Progenitor cell of endocrine pancreas (in vitro differentiated cells): ENCODE measurements at places on chromosomes 7 and 10.

DNA sequence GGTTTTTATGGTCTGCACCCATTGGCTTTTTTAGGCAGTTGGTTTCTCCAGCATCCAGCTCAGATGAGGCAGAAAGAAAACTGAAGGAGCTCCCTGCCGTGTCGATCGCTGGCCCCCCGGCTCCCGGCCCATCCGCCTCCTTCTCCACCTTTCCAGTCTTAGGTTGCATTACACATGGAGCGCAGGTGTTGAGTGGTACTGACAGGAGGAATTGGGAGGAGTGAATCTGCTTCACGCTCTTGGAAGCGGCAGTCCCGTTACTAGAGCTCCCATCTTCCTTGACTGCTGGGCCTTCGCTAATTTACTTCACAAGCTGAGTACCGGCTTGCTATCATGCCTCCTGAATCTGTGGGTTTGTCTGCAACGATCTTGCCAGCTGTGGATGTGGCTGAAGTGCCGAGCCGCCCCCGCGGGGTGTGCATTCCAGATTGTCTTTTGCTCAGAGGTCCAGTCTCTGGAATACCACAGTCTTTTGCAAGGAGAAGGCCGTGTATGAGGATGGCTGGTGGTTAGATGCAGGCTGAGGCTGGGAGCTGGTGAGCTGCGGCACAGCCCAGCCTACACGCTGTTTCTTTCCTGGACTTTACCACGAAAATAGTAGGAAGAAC is 17.1 kb downstream of the IQCE start:
- DNase-seq = no peak

DNA sequence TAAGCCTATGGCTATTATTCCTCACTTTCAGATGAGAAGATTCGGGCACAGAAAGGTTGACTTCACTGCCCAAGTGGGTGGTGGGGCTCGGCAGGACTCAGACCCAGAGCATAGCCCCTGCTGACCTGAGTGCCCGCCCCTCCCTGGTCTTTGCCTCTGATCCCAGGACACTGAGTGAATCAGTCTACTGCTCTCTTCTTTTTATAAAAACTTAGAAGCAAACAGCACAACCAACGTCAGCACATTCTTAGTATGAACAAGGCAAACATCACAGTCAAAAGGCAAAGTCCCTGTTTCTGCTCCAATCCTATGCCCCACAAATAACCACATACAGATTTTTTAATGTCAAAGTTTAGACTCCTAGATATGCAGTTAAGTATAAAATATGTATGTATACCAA is 237.8 kb downstream of the ZMYND11 start:
- DNase-seq = no peak

- no peak for DNase-seq
These were observed 245.7 kb downstream of the CCSER2 start for GRCh38 chr10:84574102-84574501.

- no peak for DNase-seq
These were observed 53.2 kb downstream of the GSAP start for GRCh38 chr7:77362905-77363304.

DNA sequence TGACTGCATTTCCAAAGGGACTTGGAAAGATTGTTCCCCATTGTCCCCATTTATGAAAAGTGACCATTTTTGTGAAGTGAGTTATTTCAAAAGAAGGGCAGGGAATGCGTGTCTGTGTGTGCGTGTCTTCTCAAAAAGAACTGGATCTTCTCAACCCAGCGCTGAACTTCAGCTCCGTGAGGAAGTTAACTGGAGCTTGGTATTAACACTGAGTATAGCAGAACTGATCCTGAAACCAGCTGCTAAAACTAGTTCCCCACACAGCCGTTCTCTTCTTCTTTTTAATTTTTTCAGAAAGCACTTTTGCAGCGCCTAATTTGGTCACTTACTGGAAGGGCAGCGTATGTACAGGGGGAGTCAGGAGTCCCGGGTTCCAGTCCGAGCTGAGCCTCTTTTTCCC is 45.8 kb upstream of the PLEKHA1 start:
- DNase-seq = no peak

- no peak for DNase-seq
These were observed 570.2 kb downstream of the ARL4A start for GRCh38 chr7:13257661-13258060.

- DNase-seq = no peak
These were observed 1.8 kb downstream of the RBP3 start for GRCh38 chr10:47349941-47350371.

DNA sequence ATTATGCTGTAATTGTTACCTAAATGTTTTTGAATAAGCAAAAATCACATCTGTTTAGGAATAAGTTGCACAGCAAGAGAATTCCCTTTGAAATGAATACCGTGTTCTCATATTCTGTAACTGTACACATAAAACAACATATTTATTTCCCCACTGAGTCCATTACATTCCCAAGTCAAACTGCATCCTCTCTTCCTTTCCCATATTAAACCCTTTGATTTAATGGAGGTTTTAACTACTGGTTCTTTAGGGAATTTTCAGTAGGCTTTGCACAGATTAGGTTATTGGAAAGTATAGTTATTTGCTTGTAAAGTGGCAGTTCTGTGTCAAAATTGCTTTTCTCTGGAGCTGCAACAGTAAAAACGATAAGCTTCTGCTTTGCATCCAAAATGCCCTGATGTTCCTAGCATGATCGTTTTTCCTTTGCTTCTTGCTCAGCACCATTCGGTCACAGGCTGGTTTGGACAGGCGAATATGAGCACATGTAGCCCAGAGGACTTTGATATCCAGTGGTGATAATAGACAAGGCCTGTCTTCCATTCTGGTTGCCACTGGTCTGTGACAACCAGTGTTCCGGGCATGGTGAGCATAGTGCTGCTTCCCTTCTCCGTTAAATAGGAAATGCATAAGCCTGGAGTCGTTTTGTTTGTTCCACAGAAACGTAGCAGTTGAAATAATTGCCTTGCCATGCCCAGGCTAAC is 696.1 kb downstream of the AUTS2 start:
- no peak for DNase-seq

- DNase-seq = no peak
These were observed 234.3 kb downstream of the ADAM12 start for GRCh38 chr10:126153711-126154628.

DNA sequence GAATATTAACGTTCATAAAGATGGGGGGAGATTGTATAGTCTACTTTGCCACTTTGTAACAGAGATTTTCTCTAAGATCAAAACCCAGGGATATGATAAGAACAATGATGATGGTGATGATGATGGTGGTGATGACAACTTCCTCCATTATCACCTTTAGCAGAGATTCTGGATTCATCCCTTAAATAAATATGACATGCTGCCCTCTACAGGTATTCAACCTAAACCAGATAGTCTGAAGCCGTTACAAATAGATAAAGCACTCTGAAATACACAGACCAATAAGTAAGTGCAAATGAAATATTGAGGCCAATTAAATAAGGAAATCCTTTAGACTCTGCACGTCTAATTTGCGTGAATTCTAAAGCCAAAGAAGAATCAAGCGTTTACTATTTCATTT is 211.5 kb downstream of the CREB5 start:
- no peak for DNase-seq

GRCh38 chr10:7084280-7085005 is 326.4 kb downstream of the SFMBT2 start:
- DNase-seq = no peak

- no peak for DNase-seq
These were observed 16.9 kb downstream of the SVIL start for GRCh38 chr10:29617880-29618340.

DNA sequence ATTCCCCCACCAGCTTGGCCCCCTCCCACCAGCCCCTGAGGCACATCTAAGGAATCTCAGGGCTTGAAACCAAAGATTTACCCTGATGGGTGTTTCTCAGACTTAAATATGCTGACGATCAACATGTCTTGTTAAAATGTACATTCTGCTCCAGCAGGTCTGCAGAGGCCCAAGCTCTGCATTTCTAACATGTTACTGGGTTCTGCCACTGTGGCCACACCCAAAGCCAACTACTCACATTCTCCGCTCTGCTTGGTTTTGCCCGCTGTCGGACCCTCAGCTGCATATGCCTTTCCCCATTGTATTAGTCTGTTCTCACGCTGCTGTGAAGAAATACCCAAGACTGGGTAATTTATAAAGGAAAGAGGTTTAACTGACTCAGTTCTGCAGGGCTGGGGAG is 8.9 kb downstream of the PIP4K2A start:
- DNase-seq = no peak

DNA sequence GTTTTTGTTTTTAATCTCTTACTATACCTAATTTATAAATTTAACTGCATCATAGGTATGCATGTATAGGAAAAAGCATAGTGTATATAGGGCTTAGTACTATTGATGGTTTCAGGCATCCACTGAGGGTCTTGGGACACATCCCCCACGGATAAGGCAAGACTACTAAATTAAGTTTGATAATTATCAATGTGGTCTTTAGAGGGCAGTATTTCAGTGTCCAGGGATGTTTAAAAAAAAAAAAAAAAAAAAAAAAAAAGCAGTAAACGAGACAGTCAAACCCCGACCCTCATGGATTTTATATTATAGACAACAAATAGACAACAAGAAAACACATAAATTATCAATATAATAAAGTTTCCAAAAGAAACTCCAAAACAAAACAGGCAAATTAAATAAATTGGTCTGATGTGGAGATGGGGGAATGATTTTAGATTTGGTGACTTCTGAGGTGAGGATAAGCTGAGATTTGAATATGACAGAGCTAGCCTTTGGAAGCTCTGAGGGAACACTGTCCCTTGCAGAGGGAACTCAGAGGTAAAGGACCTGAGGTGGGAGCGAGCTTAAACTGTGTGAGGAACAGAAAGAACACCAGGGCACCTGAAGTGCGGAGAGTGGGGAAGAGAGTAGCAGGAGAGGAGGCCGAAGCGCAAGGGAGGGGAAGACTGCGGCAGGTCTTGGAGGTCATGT is 14.8 kb downstream of the ACSM6 start:
- no peak for DNase-seq

- DNase-seq = no peak
These were observed 629.7 kb upstream of the FZD8 start for GRCh38 chr10:36271627-36272340.

- DNase-seq = no peak
These were observed 98.6 kb downstream of the NKX6-2 start for GRCh38 chr10:132687181-132687892.

DNA sequence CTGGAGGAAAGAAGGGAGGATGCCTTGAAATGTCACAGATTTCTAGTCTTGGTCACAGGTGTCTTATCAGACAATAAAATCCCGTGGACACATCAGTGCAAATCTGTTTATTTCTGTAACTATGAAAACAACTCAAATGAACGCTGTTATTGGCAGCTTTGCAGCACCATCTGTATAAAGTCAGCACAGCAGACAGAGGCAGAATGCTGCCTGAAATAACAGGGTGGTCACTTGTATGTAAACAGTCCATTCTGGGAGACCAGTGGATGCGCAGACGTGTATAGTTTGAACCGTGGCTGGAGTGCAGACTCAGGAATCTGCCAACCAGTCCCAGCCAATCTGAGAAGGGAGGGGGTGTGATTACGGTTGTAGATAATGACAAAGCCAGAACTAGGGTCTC is 54.8 kb downstream of the SEC23IP start:
- DNase-seq = no peak

- DNase-seq = no peak
These were observed 85.4 kb upstream of the LYZL1 start for GRCh38 chr10:29203432-29203831.

GRCh38 chr10:132562916-132563456 is 25.4 kb downstream of the INPP5A start:
- DNase-seq = no peak

- DNase-seq = peak; percentile 1
These were observed 21.8 kb downstream of the ELFN1 start for GRCh38 chr7:1691601-1692514.

DNA sequence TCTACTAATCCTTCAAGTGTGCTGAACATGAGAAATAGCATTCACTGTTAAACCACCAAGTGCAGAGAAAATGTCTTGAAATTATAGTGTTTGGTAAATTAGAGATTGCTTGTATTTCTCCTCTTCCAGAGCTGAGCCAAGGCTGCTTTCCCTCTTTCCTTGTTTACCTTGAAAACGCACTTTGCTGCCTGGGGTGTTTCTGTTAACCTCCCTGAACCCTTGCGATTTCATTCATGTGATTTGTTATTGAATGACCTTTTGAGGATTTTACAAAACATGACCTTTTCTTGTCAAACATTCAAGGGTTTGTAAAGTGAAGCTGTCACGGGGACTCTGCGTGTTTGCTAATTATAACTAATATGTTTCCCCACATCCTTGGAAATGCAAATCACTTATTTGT is 169.4 kb downstream of the LRMDA start:
- DNase-seq = no peak

GRCh38 chr7:139620676-139621344 is 97.3 kb downstream of the CLEC2L start:
- peak; percentile 37 for DNase-seq

DNA sequence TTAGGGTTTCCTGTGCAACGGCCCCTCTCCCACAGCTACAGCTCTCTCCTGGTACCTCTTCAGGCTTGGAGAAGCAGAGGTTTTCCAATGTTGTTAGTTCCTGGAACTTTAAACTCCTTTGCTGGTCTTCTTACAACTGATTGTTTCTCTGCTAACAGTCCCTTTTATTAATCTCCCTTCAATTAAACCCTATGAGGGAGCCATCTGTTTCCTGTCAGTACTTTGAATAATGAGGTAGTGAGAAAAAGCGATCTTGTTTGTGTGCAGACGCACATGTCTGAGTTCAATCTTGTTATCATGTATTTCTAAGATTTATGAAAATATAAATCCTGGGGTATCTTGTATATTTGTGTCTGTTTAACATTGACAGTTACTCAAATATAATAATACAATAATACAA is 102.4 kb downstream of the MDFIC start:
- no peak for DNase-seq

DNA sequence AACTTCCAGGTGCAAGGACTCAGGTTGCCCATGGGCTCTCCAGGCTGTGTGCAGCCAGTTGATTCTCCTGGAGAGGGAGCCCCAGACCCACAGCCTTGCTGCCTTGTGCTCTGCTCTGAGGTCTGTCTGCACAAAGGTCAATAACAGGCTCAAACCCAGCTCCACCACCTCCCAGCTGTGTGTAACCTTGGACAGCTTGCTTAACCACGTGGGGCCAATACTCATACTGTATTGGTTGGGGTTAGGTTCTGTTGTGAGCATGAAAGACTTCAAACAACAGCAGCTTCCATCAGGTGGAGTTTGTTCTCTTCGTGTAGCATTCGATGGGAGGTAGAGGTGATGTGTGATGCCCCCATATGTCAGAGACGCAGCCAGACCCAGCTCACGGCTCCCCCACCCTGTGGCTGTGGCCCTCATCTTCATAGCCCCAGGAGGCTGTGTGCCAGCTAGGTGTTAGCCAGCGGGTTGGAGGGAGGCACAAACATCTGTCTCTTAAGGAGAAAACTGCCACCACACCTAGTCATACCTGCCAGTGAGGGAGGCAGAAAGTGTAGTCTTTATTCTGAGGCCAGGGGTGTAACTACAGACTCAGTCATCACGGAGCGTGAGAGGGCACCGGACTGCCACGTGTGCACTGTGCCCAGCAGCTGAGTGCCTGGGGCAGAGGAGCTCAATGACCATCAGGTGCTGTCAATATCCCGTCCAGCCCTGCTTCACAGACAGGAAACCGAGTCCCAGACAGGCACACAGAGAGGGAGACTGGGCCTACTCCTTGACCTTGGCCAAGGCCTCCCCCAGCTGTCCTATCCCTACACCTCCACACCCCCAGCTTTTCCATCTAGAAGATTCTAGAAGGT is 8.1 kb upstream of the POLD2 start:
- peak; percentile 40 for DNase-seq

GRCh38 chr7:16395121-16395520 is 26.2 kb downstream of the CRPPA start:
- no peak for DNase-seq
